H7 (cell line): ENCODE measurements at places on chromosomes 13 and 19.

GRCh38 chr19:10346509-10346908 is 7.1 kb upstream of the ICAM3 start:
- DNase-seq, result no peak

DNA sequence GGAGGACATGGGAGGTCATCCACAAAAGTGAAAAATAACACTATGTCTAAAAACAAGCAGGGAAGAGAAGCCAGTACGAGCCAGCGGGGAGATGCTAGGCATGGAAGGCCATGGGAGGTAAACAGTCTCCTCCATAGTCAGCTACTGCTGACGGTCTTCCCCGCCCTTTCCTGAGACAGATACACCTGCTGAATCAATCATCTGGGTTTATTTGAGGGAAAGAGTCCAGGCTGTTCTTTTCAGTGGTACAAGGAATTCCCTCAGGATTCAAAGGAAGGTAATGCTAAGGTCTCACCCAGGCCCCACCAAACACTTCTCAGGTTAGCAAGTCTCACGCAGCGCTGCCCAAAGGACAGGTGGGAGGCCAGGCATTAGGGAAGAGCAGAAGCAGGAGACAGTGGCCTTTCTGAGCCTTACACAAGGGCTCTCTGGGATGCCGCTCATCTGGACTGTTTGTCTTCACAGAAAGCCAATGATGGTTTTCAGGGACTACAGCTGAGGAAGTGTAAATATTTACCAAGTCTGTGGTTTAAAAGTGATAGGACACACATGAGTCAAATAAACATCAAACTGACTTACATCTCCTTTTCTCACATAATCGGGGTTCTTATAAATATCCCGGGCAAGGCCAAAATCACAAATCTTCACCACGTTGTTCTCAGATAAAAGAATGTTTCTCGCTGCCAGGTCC is 173.9 kb downstream of the FLT1 start:
- DNase-seq, result no peak

- no peak for DNase-seq
Measured at GRCh38 chr19:47623151-47623920, 14.4 kb downstream of the BICRA start.

DNA sequence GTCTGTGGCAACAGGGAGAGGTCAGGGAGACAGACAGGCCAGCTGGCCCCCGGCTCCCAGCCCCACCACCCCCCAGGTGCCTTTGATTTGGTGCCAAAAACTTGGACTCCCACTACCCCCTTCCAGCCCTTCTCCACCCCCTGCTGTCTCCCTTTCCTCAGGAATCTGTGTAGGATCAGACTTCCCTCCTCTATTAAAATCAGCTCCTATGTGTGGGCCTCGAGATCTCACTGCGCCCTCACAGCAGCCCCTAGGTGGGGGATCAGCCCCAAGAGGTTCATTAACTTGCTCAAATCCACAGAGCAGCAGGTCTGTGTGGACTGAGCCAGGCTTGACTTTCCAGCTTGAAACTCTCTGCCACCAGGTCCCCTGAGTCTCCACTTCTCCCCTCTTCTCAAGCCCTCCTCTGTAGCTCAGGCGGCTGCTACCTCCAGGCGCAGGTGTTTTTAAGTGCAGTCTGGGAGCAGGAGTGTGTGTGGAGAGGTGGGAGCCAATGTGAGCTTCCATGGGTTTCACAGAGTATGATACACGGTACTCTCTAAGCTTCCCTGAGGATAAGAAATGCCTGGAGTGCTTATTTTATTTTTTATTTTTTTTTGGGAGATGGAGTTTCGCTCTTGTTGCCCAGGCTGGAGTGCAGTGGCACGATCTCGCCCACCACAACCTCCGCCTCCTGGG is 1.7 kb downstream of the GAPDHS start:
- DNase-seq, result peak; percentile 65

DNA sequence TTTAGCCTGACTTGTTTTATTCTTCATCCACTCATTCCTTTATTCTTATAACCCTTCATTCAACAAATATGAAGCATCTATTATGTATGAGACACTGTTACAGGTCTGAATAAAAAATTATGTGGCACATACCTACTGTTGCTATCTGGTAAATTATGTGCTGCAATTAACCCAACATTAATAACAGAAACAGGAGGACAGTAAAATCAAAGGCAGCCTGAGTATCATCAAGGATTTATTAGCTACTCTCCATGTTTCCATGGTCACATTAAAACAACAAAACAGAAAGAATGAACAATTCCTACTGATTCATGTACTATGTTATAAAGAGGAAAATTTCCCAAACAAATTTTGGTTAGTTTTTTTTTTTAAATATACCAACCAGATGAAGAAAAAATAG is 43.9 kb downstream of the RAP2A start:
- DNase-seq, result no peak

DNA sequence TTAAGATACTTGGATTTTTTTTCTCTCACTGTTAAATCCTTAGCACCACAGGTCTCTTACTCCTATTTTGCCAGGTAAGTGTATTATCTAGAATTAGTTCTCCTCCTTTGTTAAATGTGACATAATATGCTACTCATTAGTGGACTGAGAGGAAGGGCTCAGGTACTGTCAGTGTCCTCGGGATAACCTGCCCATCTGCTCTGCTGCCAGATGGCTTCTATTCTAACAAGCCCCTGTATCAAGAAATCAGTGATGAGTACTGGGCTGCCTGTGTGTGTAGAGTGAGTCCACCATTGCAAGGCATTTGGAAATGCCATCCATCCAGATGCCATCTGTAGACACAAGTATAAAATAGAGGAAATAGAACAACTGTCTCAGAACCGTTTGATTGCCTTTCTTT is 209.6 kb downstream of the ATP8A2 start:
- no peak for DNase-seq

DNA sequence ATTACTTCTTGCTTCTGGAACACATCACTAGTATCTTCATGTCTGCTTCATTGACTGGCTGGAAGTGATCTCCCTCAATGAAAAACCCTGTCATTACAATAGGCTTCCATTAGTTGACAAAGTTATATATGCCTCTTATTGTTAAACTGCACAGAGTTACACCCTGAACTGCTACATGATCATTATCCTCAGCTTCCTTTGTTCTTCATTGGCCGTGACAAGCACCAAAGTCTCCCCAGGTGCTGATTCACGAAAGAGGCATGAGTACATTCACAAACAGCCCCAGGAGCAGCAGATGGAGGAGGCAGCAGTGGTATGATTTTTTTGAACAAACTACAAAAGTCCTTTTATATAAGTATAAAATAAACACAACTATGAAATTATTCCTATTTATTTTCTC is 51.4 kb downstream of the VWA8 start:
- no peak for DNase-seq

GRCh38 chr19:2012941-2013682 is 2.4 kb downstream of the BTBD2 start:
- DNase-seq, result peak; percentile 73

DNA sequence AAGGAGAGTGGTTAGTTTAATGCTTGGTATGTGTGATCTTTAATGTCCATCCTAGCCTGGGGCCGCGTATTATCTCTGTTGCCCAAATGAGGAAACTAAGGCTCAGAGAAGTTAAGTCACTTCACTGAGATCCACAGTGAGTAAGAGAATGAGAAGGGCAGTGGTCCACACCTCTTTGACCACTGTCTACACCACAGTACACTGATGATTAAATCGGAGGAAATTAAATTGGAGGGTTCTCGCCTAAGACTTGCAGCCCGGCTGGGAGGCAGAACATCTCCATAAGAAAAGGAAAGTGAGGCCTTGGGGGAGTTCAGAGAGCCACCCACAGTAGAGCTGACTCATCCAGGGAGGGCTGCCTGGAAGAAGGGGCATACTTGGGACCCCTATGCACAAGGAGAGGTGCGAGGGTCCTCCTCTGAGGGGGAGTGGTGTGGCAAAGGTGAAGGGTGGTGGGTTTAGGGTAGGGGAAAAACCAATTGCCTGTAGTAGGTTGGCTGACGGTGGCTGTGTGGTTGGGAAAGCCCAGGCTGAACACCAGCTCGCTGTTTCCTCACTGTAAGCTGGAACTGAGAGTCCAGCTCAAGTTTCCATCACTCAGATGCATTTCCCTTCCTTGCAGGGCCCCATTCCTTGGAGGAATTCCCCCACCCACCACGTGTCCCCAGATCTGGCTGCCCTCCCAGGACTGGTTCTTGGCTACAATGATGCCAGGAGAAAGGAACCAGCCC is 15.0 kb upstream of the DHRS12 start:
- no peak for DNase-seq

GRCh38 chr13:70125693-70126092 is 17.4 kb upstream of the KLHL1 start:
- DNase-seq, result peak; percentile 2

- no peak for DNase-seq
Measured at GRCh38 chr13:112483299-112483698, 104.7 kb downstream of the TUBGCP3 start.
